ENCODE measurements at places on chromosomes 4 and X.

DNA sequence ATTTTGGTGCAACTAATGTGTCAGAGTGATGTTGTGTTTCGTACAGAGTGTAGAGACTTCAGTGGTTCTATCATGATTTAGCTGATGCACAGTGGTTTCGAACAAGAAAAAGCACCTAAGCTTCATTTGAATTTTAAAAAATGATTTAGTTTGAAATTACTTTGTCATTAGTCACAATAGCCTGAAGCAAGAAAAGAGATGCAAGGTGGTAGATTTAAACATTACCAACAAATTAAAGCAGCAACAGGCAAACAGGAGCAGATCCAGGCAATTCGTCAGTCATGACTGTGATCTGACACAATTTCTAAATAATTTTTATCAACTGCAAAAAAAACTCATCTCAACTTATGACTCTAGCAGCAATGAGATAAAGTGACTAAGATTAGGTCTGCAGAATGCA is 24.6 kb upstream of the COX7B2 start:
- no peak for DNase-seq

GRCh38 chr4:179755322-179755721 is 2313.1 kb upstream of the AGA start:
- no peak for DNase-seq

DNA sequence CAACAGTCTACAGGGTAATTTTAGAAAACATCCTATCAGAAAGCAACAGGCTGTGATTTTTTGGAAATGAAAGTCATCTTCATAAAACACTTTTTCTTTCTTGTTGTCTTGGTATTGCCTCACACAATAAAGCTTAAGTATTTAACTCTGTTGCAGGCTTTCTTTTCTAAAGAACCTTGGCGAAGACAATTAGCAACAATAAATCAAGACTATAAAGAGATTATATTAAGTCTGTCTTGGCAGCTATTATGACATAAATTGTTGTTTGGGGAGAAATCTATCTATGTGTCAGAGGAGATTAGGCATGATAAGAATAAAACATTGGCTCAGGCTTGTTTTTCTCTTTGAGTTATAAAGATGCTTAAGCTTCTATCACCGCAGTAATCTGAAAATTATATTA is 1774.8 kb downstream of the ARAP2 start:
- DNase-seq, result no peak

- DNase-seq, result no peak
These were observed 15.6 kb upstream of the SPRY1 start for GRCh38 chr4:123380728-123381716.

GRCh38 chr4:60088807-60089486 is 1111.2 kb upstream of the ADGRL3 start:
- DNase-seq, result no peak

GRCh38 chrX:150693725-150694574 is 754 bp downstream of the MTMR1 start:
- DNase-seq, result peak; percentile 87

DNA sequence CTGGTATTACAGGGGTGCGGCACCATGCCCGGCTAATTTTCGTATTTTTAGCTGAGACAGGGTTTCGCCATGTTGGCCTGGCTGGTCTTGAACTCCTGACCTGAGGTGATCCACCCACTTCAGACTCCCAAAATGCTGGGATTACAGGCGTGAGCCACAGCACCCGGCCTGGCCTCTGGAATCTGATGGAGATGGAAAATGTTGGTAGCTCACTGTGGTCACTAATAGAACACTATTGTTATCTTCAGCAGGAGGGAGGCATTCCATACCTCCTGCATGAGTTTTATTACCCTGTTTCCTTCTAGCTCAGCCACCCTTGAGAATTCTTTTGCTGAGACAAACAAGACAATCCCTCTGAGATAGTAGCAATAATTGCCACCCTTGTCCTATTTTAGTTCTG is 105.0 kb downstream of the SHROOM3 start:
- no peak for DNase-seq
